ENCODE measurements at places on chromosomes 5 and 9.

DNA sequence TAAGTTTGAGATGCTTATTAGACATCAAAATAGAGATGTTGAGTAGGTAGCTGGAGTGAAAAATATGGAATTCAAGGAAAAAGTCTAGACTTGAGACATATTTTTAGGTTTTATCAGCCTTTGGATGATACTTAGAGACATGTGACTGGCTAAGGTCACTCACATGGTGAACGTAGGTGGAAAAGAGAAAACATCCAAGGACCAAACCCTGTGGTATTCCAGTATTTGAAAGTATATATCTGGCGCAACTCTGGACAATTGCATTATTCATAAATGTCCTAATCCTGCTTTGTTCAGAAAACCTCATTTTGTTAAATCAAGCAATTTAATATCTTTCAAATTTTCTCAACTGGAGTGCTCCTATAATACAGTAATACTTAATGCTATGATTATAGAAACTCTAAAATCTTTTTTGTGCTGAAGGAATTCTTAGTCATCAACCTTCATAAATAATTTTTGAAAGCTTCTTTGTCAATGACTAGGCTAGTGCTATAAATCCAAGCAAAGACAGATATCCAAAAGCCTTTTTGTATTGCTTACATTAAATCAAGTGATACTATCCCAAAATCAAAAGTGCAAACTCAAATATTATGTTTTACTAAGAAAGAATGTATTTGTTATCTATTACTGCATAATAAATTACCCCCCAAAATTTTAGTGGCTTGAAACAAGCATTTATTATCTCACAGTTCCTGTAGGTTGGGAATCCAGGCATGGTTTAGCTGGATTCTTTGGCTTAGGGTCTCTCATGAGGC, 452.0 kb downstream of the ENC1 start:
- no peak for DNase-seq

- DNase-seq = no peak
Measured at GRCh38 chr5:156647034-156647451, 203.1 kb upstream of the PPP1R2B start.

DNA sequence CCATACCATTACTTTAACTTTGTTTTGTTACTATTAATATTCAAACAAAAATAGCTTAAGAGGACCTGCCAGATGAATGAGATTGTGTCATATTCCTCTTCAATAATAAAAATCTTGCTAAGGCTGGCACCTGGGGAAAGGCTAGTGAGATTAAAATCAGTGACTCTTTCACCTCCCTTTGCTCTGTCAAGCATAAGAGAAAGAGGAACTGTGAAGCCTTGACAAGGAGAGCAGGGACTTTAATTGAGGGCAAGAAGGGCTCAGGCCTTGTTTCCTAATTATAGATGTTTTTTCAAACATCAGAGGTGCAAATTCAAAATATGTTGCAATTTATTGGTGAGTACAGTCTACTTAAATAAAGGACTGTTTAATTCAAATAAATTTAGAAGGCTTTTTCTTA, 91.7 kb downstream of the SPATA31D1 start:
- DNase-seq = no peak

GRCh38 chr9:101582553-101582952, 12.2 kb downstream of the PPP3R2 start:
- no peak for DNase-seq

All from nucleus accumbens (tissue), 56 donors.